Thoracic aorta (tissue), 2 donors: ENCODE measurements at places on chromosomes 4 and X. TPM values are rescaled to one million over a fixed set of nuclear protein-coding genes. Genes with fewer than 3 reads are reported as not detected.
A peak's percentile ranks its signal among the peaks of the same experiment; 100 is the strongest.

The KIT gene
- total RNA-seq, result 33.8 TPM

The MAGED4 gene
- total RNA-seq, result 0.63 TPM

The GBA3 gene
- not detected for total RNA-seq

The NLGN4X gene
- 0.95 TPM for total RNA-seq

The CBLL2 gene
- not detected for total RNA-seq

The PGAM4 gene
- total RNA-seq, result not detected

The EGF gene
- not detected for total RNA-seq

DNA sequence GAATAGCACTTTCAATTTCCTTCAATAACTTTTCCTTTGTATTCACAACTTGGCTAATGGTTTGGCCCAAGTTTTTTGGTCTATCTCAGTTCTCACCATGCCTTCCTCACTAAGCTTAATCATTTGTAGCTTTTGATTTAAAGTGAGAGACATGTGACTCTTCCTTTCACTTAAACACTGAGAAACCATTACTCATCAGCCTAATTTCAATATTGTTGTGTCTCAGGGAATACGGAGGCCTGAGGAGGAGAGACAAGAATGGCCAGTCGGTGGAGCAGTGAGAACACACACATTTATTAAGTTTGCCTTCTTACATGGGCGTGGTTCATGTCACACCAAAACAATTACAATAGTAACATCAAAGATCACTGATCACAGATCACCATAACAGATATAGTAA lies 56.7 kb downstream of the TSPAN5 start:
- DNase-seq, result no peak

DNA sequence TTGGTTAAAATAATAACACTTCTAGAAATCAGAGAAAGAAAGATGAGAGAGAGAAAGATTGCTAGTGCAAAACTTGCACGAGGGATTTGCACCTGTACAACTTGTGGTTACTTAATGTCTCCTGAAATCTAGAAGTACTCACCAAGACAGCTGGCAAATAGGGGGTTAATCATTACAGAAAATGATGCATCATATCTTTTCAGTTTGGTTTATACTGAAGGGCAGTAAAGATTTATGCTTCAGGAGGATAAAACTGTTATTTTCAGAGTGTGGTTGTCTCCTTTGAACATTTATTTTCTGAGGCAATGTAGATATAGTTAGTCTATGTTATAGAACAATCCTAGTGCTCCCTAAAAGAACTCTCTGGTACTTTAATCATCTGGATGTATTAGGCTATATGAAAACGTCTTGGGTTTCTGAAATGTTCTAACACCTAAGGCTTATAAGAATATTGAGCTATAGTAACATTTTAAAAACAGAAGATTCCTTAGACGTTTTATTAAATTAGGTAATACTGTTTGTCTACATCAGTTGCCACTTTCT lies 13.3 kb downstream of the ATOH1 start:
- no peak for DNase-seq

- DNase-seq, result no peak
These were observed 1.5 kb downstream of the MAN2B2 start for GRCh38 chr4:6576512-6576911.

DNA sequence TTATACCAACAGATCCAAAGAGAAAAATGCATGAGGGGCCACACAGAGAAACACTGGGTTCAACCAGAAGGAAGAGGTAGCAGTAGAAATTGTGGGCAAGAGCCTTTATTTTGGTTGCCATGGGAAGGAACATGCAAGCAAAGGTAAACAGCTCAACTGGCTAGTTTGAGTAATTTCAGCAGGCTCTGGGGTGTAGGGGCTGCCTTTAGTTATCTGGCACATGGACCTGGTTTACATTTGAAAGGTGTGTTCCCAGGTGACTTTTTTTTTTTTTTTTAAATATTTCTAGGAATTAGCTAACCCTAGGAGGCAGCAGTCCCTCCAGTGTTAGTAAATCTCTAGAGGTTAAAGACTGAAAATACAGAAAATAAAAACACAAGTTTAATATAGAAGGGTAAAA lies 481.9 kb downstream of the ACTRT1 start:
- no peak for DNase-seq

DNA sequence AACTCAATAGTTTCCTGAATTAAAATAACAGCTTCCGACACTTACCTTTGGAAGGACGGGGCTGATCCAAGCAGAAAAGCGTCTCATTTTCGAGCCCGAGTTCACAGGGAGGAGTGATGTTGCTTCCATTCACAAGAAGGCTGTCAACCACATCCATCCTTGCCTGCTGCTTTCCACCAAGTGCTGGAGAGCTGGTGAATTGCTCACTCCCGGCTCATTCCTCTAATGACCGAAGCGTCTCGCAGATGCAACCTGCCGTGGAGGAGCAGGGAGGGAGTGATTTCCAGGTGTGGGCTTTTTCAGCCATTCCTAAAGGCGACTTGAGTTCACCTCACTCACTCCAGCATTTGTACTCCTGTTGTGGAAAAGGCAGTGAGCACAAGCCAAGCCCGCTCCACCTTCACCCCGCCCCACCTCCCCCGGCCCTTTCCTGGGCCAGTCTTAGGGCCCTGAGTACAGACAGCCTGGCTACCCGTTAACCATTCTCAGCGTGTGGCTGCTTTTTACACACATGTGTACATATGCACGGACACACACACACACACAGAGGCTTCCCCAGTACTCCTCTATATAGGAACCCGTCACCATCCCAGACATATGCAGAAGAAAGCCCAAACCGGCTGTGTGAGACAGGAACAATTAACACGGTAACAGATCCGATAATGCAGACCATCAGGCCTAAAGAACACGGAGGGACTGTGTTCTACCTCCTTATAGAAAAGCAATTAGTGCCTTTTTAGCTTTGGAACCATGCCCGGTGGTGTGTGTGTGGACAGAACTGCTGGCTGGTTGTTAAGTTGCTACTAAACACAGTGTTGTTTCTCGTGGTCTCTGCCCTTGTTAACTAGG lies at the start of gene CCKAR:
Gene CCKAR, minus strand, starts transcription at position 374 of the 849 bp plus-strand sequence. Its CDS starts 217 bp downstream, at position 157.
- no peak for DNase-seq

GRCh38 chr4:56786955-56787354 lies 34.5 kb downstream of the SPINK2 start:
- no peak for DNase-seq

DNA sequence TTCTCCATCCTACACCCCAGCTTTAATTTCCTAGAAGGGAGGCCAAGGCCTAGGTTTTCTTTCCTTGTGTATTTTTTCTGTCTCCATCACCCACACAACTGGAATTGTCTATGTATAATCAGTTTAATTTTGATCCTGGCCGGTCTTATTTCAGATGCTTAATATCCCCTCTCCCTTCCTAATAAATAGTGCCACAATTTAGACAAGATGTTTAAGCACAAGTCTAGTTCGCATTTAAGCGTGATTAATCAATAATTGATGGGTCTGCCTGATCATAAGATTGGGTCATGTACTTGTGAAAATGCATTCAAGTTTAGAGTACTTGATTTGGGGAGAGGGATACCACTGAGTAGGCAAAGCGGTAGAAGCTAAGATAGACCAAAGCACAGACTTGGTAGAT lies 2.4 kb downstream of the BMP2K start:
- no peak for DNase-seq

DNA sequence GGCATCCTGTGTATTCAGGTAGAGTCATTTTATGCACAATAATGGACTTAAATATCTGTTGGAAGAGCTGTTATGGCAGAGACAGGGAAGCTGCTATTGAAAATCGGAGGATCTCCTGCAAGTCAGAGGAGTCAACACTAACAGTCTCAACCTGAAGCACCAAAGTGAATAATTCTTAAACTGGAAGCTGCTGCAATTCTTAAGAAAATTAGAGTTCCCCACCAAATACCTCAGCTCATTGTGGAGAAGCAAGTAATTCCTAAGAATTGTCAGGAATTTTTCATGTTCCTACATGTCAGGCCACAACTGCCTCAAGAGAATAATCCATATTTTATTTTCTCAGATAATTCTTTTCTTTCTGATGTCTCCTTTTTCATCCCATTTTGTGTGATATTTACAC lies 892.6 kb upstream of the LCORL start:
- DNase-seq, result no peak

GRCh38 chrX:74351760-74352159 lies 47.8 kb downstream of the ZCCHC13 start:
- no peak for DNase-seq

DNA sequence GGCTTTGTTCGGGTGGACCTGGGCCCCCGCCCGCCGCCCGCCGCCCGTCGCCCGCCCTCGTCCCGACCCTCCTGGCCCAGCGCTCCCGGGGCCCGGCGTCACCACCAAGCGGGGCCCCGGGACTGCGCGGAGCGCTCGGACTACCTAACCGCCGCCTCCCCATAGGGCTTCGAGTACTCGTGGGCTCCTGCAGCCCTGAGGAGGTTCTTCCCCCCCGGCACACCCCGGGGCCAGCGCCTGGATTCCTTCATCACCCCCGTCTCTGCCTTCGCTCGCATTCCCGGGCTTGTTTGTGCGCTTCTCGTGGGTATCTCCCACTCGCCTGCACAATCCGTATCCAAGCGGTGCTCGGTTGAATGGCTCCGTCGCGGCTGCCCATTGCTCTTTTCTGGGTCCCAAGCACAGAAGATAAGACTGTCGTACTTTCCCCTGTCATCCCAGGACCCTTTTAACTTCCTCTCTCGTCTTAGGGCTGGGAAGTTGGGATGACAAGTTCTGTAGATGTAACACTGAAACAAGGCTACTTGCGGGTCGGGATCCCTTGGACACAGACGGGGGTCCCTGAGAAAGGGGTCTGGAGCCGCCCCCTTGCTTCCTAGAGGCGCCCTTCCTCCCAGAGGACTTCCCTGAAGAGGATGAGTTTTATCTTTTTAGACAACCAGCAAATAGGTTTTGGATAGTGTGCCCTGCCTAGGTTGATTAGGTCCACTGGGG lies 565 bp downstream of the MOB1B start:
- no peak for DNase-seq

DNA sequence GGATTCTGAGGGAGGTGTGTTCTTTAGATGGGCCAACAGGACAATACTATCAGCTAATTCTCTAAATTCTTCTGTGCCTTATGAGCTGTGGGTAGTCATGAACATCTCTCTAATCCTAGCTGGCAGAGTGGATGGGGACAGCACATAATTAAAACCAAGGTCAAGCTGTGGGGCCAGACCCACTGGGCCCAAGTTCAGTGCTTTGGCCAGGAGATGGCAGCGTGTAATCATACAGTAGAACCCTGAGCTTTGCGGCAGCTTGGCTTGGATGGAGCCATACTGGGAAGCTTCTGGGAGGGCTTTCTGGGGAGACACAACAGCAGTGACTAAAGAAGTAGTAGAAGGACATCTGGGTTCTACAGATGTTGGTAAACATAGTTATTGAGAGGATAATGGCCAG lies 140.3 kb upstream of the CXCL13 start:
- no peak for DNase-seq

DNA sequence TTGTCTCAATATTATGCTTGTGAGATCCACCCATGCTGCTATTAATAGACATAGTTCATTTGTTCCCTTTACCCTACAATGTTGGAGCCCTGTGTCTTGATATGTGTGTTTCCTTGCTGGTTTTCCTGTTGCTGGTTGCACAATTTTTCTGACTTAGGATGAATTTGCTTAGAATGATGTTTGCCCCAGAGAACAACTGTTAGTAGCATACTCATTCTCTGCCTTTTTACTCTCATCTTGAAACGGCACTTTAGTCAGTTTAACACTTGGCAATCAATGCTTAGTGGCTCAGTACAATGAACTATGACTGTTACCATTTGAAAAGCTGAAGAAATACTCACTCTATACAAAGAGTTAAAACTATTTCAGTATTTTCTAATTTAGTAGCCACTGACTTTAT lies 158.8 kb upstream of the NDST4 start:
- no peak for DNase-seq

- peak; percentile 30 for DNase-seq
These were observed 297.5 kb upstream of the KLF3 start for GRCh38 chr4:38366456-38366855.

DNA sequence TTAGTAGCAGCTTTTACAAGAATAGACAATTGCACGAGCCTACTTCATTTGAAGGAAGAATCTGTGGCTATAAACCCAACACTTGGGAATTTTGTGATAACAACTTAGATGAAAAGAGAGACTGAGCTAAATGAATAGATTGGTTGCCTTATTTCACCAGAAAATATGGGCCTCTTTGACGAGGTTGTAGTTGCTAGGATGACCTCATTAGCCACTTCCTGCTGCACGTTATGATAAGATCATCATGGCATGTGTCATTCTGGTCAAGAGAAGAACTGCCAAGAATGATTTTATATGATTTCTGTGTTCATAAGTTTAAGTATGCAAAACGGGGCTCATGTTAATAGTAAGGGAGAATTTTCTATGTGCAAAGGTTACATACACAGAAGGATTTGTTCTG lies 321.9 kb upstream of the GIMD1 start:
- DNase-seq, result no peak

DNA sequence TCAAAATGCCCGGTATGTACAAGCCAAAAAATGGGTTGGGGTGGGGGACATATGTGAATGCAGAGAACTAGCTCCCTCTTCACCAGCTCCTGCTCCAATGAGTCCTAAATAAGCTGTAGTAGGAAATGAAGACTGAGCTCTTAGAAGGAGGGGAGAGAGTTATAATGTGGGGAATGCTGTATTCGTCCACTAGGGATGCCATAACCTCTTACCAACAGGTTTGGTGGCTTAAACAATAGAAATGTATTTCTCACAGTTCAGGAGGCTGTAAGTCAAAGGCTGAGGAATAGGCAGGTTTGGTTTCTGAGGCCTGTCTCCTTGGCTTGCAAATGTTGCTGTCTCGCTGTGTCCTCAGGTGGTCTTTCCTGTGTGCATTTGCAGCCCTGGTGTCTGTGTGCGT lies 4.4 kb upstream of the INPP4B start:
- no peak for DNase-seq

GRCh38 chr4:117224256-117224655 lies 138.9 kb upstream of the TRAM1L1 start:
- no peak for DNase-seq

DNA sequence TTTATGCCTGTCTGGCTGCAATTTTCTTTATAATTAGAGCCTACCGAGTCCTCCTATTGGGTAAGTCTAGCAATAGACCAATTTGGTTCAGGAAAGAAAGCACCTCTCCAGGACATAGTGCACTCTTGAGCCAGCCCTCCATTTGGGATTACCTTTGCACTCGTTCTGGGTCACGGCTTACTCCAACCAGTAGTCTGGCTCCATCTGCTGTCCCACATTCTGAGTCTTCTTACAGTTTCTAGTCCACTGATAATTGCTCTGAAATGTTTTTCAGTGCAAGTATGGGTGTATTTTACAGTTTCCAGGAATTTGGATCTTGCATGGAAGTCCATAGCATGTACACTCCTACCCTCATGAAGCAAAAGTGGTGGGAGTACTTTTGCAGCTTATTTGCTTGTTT lies 34.8 kb upstream of the USP51 start:
- DNase-seq, result no peak

GRCh38 chrX:18426004-18426320 lies 554 bp downstream of the CDKL5 start:
- DNase-seq, result no peak

DNA sequence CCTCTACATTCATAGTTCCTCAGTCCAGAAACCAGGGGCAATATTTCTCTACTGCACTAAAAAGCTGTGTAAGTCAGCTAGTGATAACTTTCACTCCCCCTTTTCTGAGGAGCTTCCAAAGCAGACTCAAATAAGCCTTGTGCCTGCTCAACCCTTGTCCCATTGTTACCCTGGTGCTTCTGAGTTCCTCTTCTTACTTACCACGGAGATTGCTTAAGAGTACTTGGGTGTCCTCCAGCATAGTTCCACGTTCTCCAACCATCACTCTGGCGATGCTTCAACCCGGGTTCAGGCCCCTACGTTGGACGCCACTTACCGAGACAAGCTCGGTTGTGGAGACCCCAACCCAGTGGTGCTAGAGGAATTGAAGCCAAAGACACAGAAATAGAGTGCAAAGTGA lies 71.6 kb downstream of the ADAM29 start:
- DNase-seq, result no peak
